ENCODE measurements at places on chromosomes 5 and 9.

DNA sequence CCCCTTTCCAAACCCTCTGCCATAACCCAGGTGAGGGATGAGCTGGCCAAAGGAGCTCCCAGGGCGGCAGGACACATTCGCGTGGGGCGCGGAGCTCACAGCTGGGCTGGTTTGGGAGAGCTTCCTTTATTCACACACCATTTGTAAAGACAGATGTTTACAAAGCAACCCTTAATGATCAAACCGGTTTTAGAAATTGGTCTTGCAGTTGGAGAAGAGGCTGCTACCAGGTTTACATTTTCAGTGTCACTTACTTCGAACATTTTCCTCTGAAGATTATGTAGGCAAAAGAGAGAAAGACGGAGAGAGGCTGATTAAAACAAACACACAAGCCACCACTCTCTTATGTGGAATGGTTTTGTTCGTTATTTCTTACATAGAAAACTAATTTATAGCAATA is 648.7 kb downstream of the IRX1 start:
- no peak for DNase-seq

GRCh38 chr9:85978496-85978895 is 37.5 kb downstream of the NAA35 start:
- no peak for DNase-seq

DNA sequence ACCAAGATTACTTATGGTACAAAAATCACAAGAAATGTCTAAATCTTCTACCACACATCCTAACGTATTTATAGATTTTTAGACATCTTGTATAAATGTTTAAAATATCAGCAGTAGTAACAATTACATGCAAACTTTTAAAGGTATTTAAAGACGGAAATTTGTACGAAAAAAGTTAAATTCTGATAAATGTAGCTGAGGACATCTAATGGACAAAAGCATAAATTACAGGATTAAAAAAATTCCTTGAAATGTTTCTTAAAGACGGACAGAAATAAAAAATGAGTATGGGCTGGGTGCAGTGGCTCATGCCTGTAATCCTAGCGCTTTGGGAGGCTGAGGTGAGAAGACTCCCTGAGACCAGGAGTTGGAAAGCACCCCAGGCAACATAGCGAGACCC is 15.8 kb downstream of the ERCC8 start:
- DNase-seq: no peak

DNA sequence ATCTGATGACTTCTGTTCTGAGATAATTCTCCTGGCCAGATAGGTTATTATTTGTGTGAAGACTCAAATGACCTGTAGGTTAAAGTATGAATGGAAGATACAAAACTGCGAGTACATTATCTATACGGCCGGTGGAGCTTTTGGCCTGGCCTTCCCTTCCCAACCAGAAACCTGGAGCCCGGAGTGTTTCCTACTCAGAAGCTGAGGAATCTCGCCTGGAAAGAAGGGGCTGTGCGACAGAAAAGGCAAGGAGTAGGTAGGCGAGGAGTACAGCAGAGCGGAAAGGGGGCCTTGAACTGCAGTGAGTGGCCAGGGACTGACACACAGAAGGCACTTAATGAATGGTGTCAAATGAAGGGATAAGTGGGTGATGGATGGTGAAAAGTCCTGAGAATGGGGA is 34.6 kb downstream of the ANGPTL2 start:
- no peak for DNase-seq

DNA sequence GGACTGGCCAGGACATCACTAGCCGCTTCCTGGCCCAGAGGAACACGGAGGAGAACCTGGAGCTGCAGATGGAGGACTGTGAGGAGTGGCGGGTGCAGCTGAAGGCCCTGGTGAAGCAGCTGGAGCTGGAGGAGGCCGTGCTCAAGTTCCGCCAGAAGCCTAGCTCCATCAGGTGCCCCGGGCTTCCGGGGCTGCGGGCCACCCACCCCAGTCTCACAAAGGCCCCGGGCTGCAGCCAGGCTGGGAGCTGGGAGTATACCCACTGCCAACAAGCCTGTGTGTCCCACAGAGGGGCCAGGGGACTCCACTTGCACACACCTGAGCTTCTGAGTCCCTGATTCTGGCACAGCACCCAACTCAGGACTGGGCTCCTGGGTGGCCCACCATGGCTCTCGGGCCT is 1.7 kb upstream of the RABL6 start:
- no peak for DNase-seq

DNA sequence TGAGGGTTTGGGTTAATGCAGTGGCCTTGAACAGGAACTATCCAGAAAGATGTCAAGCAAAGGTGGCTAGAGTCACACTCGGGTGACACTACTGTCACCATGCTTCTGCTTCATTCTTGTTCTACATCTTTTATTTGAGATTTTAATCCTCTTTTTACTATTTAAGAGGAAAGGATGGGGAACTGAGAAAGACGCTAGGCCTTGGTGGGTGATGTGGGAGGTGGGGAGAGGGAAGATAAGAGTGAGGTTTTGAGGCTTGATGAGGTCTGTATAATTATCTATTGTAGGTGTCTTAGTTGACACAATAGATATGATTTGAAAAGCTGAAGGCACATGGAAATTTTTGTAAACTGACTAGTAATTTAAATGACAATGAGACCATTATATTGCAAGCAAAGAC is 3.5 kb upstream of the BASP1 start:
- DNase-seq: no peak

DNA sequence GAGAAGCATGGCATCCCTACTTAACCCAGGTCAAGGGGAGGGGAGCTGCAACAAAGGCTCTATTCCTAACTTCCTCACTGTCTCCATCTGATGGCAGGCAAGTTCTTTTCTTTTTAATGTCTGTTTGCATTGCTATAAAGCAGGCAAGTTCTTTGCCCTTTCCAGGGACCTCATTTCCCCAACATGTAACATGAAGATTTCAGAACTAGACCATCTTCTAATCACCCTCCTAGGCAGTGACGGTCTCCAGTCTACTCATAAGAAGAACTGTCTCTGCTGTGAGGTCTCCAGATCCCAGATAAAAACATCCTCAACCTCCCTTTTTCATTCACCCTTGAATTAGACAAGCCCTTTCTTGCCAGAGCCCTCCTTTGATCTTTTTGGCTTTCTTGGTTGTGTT is 42.1 kb downstream of the PPP1R2B start:
- DNase-seq: no peak

GRCh38 chr5:102801371-102801770 is 46.3 kb downstream of the PAM start:
- no peak for DNase-seq

- no peak for DNase-seq
These were observed 548.8 kb downstream of the CTNND2 start for GRCh38 chr5:11355491-11355890.

DNA sequence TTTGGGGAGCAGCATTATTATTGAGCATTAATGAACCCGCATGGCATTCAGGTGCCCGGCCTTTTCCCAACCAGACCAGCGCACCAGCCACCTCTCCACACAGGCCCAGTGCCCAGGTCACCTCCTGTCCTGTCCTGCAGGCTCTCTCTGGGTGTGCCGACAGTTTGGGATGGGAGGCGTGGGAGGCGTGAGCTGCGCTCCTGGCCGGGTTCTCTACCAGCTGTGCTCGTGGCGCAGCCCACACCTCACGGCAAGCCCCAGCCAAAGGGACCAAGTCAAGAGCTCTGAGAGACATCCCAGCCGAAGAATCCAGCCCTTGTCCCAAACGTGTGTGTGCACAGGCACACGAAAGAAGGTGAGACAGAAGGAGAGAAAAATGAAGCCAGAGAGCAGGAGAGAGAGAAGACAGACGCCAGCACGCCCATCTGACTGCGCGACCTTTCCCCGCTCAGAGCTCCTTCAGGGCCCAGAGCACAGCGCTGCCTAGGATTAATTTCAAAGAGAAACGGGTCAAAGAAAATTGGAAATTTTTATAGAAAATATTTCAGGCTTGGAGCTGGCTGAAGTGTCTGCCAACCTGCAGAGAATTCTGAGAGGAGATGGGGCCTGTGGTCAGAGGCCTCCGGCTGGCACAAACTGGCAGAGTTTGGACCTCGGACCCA is 81.7 kb downstream of the ADAMTS2 start:
- no peak for DNase-seq

Measured in HL-60 (cell line).